ENCODE measurements at places on chromosomes 5 and 9. TPM values are rescaled to one million over a fixed set of nuclear protein-coding genes. Genes with fewer than 3 reads are reported as not detected.

The UGT3A2 gene
- 0.53 TPM for total RNA-seq

DNA sequence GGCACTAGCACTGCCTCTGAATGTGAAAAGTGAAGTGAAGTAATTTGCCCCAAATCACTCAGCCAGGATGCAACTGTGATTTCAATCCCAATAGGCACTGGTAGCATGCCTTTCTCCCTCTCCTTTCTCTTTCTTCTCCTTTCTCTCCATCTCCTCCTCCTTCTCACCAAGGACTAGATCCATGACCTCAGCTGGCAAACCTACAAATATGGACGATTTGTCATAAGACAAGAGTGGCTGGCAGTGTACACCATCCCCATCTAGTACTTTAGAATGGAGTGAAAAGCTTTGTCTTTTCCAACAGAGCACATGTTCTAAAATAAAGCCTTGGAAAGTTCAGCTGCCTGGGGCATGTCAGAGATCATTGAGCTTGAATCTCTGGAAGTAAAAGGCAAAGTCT is 574.7 kb upstream of the CLINT1 start:
- no peaks in the 10 kb centered on the region for H3K36me3 ChIP-seq
- H3K27ac ChIP-seq: no peak overlapping the region
- no peak for DNase-seq
- peaks cover 11% of the 10 kb centered on the region for H3K27me3 ChIP-seq
- H3K4me3 ChIP-seq: no peak overlapping the region
- H3K4me1 ChIP-seq: peaks cover 2% of the 10 kb centered on the region

The PCDHB12 gene
- 7.2 TPM for total RNA-seq

- H3K27ac ChIP-seq: no peak overlapping the region
- H3K4me3 ChIP-seq: peak overlapping the region; percentile 19
- no peaks in the 10 kb centered on the region for H3K36me3 ChIP-seq
- peak; percentile 39 for DNase-seq
Measured at GRCh38 chr5:32713770-32714381, 2.8 kb downstream of the NPR3 start.

DNA sequence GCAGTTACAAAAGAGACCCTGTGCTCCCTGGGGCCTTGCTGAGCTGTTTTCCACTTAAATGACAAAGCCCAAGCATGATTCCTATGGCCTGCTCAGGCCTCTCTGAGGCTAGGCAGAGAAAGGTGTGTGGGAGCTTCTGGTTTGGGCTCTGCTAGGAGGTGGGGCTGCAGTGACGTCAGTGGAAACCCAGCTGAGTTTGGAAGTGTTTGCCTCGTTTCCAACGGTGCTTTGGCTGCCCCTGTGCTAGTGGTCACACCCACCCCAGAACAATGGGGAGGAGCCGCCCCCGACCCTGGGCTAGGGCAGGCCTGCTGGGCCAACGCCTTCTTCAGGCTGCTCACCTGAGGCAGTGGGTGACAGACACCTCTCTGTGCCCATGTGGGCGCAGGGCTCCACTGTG is 10.4 kb downstream of the ANGPTL2 start:
- H3K36me3 ChIP-seq: peaks cover 4% of the 10 kb centered on the region
- no peak overlapping the region for H3K27ac ChIP-seq
- H3K4me1 ChIP-seq: peaks cover 11% of the 10 kb centered on the region

The NUP188 gene
- total RNA-seq: 68.3 TPM

GRCh38 chr5:155053501-155053900 is 39.9 kb downstream of the KIF4B start:
- H3K27ac ChIP-seq: no peak overlapping the region
- peaks cover 9% of the 10 kb centered on the region for H3K4me1 ChIP-seq
- H3K27me3 ChIP-seq: no peaks in the 10 kb centered on the region

GRCh38 chr5:7686794-7687193 is 164.1 kb downstream of the CFAP90 start:
- DNase-seq: no peak
- H3K36me3 ChIP-seq: no peaks in the 10 kb centered on the region
- no peaks in the 10 kb centered on the region for H3K4me1 ChIP-seq
- H3K27me3 ChIP-seq: peaks cover 4% of the 10 kb centered on the region

DNA sequence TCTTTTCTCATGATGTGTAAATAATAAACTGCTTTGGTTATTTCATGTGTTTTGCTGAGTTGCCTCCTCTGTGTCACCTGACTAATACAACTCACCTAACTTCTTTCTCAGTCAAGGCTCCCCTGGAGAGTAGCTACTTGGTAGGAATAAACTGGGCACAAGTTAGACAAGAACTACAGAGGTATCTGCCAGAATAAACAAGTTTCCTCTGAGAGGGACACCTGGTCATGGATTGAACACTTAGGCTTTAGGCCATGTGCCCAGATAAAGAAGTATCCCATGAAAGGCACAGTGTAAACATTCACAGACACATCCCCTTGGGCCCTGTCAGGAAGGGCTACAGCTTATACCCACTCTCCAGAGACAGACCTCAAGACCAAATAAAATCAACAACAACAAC is 532.5 kb downstream of the KIF4B start:
- H3K27ac ChIP-seq: no peak overlapping the region
- no peak overlapping the region for H3K4me3 ChIP-seq
- no peaks in the 10 kb centered on the region for H3K4me1 ChIP-seq
- H3K27me3 ChIP-seq: no peaks in the 10 kb centered on the region
- no peak for DNase-seq

GRCh38 chr5:156182174-156182967 is 144.6 kb upstream of the SGCD start:
- H3K4me1 ChIP-seq: no peaks in the 10 kb centered on the region
- no peaks in the 10 kb centered on the region for H3K27me3 ChIP-seq
- H3K4me3 ChIP-seq: no peak overlapping the region
- H3K36me3 ChIP-seq: no peaks in the 10 kb centered on the region
- H3K27ac ChIP-seq: no peak overlapping the region

DNA sequence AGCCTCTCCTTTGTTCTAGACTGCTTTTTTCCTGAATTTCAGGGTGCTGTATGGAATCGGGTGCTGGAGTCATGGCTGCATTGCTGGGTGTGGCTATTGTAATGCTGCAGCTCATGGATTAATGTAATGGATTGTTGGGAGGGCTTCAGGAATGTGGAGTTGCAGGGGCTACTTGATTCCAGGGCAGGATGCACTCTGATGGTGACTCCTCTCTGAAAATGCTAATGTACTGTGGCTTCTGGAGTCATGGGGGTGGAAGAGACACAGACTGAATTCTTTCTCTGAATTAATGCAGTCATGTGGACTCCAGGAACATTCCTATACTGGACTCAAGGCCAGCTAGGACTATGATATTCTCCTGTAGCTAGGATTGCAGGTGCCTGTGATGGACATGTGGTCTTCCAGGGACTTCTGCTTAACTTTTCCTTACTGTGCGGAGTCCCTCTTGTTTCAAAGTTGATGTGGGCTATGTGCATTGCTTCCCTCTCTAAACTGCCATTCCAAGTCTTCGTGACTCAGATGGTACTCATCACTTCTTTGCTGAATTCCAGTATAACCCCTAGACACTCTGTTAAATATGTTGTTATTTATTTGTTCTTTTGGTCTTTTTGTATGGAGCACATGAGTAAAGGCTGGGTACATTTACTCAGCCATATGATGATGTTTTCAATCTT is 396.2 kb downstream of the KCTD16 start:
- H3K27me3 ChIP-seq: no peaks in the 10 kb centered on the region
- no peak for DNase-seq
- no peak overlapping the region for H3K27ac ChIP-seq

The SPINK4 gene
- total RNA-seq: not detected

DNA sequence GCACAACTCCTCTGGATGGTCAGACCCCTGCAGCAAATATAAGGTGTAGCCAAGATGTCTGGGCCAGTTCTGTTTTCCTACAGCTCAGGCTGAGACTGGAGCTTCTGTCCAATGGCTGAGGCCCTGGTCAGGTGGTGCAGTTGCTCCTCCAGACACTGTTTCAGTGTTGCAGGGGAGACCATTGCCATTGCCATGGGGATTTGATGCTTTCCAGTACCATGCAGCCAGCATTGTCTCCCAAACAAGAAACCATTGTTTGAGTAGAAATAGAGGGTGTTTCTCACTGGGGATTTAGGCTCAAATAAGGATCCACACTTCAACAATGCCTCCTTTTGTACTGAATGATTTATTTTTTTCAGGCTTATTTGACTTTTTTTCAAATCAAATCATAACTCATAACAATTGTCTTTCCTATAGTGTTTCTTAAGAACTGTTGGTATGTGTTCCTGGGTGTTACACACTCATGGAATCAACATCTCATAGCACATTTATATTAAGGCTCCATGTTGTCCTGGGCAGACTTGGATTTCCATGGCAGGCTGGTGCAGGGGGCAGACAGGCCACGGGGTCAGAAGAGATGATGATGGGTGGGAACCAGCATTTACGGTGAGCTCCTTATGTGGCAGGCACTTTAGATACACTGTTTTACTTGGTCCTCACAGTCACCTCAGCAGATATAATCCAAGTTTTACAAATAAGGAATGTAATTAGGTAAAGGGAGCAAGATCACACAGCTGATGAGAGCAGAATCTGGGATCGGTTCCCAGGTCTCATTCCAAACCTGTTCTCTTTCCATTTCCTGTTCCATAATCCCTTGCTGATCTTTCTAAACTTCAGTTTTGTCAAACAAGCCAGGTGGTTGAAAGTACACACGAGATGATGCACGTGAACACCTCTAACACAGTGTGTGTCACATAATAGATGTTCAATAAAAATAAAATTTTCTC is 95.9 kb upstream of the GNAQ start:
- no peak overlapping the region for H3K27ac ChIP-seq
- H3K4me1 ChIP-seq: peaks cover 12% of the 10 kb centered on the region
- no peak for DNase-seq
- no peaks in the 10 kb centered on the region for H3K36me3 ChIP-seq

The MYMK gene
- total RNA-seq: not detected

The LCN15 gene
- total RNA-seq: not detected

DNA sequence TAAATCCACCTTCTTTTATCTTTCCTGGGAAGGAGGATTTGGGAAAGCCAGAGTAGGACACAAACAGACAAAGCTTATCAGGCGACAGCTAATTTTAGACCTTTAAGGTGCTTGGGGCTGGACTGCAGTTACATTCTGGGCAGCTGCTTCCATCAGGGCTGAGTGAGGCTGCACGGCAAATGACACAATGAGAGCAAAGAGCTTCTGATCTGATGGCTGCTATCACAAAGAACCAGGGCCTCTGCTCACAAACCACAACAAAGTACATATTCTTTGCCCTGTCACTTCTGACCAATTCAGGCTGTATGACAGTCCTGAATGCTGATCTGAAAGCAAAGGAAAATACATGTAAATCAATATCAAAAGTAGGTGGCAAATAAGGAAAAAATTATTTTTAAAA is 93.1 kb downstream of the MRPS27 start:
- H3K36me3 ChIP-seq: peaks cover 18% of the 10 kb centered on the region
- DNase-seq: no peak
- no peak overlapping the region for H3K4me3 ChIP-seq
- no peak overlapping the region for H3K27ac ChIP-seq

- no peak overlapping the region for H3K27ac ChIP-seq
- H3K4me1 ChIP-seq: peaks cover 21% of the 10 kb centered on the region
- DNase-seq: no peak
- no peak overlapping the region for H3K4me3 ChIP-seq
Measured at GRCh38 chr9:91820126-91820750, 129.8 kb downstream of the ROR2 start.

GRCh38 chr9:93161786-93162562 is 22.0 kb upstream of the WNK2 start:
- no peaks in the 10 kb centered on the region for H3K27me3 ChIP-seq
- no peak for DNase-seq
- no peaks in the 10 kb centered on the region for H3K36me3 ChIP-seq
- H3K4me3 ChIP-seq: no peak overlapping the region
- peaks cover 7% of the 10 kb centered on the region for H3K4me1 ChIP-seq
- H3K27ac ChIP-seq: no peak overlapping the region

The MUSK gene
- total RNA-seq: not detected
